Retinal pigment epithelial cell (primary cell): ENCODE measurements at places on chromosomes 6 and 20.

DNA sequence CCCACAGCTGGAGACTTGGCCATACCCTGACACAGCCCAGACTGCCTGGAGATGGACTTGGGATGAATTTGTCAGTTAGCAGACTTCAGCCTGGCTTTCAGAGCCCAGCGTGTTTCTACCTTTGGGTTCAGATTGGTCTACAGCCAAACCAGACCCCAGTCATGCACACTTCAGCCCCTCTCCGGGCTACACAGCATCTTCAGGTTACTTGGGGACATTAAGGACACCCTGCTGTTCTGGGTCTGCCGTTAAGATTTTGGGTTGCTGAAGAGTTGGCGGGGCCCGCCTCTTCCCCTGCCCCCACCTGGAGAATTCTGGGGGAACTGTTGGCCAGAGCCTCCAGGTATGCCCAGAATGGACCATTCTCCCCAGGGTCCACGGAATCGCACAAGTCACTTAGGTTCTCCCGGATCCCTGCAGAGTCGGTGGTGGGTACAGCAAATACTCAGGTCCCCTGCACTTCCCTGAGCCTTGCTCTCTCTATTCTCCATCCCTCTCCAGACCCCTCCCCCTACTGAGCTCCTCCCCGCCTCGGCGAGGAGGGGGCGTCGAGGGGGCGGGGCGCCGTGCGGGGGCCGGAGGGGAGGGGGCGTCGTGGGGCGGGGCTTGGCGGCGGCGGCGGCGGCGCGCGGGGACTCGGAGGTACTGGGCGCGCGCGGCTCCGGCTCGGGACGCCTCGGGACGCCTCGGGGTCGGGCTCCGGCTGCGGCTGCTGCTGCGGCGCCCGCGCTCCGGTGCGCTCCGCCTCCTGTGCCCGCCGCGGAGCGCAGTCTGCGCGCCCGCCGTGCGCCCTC lies at the start of gene PTK7:
Gene PTK7 (plus strand): TSS at position 645 of the 794 bp plus-strand sequence. CDS start 175 bp downstream, outside the sequence.
- no peak for DNase-seq

GRCh38 chr6:33249732-33250630 lies 21.7 kb downstream of the VPS52 start:
- DNase-seq, result peak; percentile 36

- no peak for DNase-seq
Observed at GRCh38 chr20:38110525-38111178, 54.4 kb downstream of the TGM2 start.

DNA sequence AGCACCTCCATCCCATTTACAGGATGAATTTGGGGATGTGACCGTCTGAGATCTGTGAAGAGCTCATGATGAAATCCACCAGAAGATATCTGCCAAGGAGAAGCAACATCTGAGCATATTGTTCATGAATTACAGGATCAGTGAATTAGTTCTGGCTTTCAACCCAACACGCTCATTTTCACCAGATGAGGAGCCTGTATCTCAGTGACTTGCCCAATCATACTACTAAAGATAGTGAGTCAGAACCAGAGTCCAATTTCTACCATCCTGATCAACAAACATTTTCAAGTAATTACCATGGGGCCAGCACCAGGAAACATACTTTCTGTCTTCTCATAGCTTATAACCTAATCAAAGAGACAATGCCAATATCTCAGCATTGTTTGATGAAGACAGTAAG lies 116.6 kb downstream of the ZDHHC14 start:
- DNase-seq, result no peak

GRCh38 chr6:26531897-26532296 lies 6.3 kb upstream of the HMGN4 start:
- no peak for DNase-seq

DNA sequence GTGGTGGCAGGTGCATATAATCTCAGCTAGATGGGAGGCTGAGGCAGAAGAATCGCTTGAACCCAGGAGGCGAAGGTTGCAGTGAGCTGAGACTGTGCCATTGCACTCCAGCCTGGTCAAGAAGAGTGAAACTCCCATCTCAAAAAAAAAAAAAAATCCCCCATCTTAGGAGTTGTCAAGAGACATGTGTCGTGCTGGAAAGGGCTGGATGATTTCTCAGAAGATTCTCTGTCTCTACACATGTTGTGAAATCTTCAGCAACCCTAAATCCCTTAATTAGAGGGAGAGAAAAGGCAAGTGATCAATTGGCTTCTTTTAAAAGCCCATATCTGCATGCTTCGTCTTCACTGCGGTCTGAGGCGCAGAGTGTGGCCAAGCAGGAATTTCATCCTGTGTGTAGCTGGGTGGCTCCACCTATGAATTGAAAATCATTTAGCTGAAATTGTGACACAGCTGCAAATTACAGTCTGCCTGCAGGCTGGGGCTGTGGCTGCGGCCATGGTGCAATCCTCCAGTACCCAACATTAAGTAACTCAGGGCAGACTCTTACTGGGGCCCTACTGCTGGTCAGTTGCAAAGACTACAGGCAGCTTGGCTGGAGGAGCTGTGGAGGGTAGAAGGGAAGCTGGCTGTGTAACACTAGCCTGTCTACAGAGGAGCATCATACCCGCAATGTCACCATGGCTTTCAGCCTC lies 3.2 kb upstream of the TGM3 start:
- no peak for DNase-seq

DNA sequence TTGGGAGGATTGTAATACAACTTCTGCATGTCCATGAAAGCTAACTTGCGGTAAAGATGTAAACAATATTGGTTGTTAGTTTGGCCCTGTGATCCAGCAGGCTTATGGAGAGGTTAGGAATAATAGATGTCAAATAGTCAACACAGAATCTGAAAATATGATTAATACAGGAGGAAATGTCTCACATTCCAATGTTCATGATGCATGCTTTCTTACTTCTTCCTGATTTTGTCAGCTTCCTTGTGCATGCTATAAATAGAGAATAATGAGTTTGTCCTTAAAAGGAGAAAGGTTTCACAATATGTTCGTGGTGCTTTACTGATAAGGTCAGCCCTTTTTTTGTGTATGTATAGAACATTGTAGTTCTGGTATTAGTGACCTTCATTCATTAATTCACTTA lies 136.7 kb downstream of the MMUT start:
- peak; percentile 70 for DNase-seq
